H7 (cell line): ENCODE measurements at places on chromosomes 5 and 9. TPM values are rescaled to one million over a fixed set of nuclear protein-coding genes. Genes with fewer than 3 reads are reported as not detected.

ZNF883 gene
- total RNA-seq: 0.21 TPM in 1 of 2 replicates, not detected in the other

NTMT1 gene
- total RNA-seq: 71.2 and 80.5 TPM in 2 replicates

CTXN3 gene
- total RNA-seq: not detected in 2 replicates

OR1J2 gene
- not detected in 2 replicates for total RNA-seq

GRCh38 chr5:96870094-96871026, 5.9 kb upstream of the ERAP2 start:
- no peak for DNase-seq

- peak; percentile 8 for DNase-seq
These were observed 66.9 kb upstream of the SV2C start for GRCh38 chr5:76016258-76016657.

- no peak for DNase-seq
These were observed 44.2 kb upstream of the MAST4 start for GRCh38 chr5:66551945-66552344.

- no peak for DNase-seq
These were observed 68.4 kb downstream of the CFAP95 start for GRCh38 chr9:69888856-69889585.

GRCh38 chr9:18606846-18607245, 132.9 kb downstream of the ADAMTSL1 start:
- peak; percentile 20 for DNase-seq

DNA sequence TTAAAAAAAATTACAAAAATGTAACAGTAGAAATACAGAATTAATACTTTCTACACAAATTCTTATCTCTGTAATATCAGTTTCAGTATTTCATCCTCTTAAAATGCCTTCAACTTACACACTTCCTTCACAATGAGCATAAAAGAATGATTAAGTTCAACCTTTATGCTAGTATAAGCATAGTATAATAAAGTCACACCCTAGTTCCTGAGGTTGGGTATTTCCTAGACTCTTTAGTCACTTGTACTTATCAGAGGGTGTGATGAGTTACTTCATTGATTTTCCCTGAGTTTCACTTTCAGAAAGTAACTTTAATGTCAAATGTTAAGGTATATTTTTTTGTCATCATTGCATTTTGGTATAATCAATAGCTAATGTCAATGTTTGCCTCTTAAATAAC, 302.4 kb downstream of the PDE4D start:
- DNase-seq: no peak

DNA sequence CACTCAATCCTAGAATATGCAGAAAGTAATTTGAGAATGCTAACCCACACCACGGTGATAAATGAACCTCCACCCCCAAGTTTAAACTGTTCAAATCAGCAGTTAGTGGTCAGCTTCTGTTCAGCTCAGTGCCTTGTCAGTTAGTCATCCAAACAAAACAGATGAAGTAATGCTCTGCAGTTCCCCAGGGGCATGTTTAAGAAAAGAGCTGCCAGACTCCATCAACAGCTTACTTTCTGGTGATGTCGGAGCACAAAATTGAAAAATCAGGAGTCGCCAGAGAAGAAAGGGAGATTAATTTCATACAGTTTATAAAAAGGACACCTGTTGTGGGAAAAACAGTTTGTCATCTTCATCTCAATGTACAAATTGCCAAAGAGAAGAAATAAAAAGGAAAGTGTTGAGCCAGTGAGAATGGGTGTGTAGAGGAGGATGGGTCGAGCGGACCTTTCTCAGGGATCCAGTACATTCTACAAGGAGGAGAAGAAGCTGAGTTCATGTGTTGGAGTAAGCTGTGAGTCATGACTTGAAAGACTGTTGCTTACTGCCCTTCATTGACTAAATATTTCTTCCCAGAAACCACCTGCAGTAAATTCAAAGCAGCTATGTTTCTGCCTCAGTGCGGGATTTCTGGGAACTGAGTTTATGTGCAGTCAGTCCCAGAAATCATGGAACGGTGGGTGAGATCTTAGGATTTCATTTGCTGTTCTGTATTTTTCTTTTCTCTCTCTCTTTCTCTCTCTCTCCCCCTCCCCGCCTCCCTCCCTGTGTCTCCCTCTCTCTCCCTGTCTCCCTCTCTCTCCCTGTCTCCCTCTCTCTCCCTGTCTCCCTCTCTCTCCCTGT, 13.7 kb downstream of the TRIO start:
- DNase-seq: no peak

GRCh38 chr9:117992006-117992405, 287.8 kb downstream of the TLR4 start:
- DNase-seq: no peak

DNA sequence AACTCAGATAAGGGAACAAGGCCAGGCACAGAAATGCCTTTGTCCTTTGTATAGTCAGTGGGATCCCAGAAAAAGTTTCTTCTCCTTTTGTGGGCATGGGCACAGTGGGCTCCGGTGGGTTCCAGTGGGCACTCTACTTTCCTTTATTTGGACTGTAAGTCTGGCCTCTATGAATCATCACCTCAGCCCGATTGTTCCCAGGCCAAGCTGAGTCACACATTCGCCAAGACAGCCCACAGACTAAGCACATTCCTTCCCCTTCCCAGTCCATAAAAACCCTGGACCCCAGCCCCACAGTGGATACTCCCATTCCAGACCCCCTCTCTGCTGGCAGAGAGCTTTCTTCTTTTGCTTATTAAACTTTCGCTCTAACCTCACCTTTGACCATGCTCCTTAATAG, 165.0 kb downstream of the FBXL17 start:
- DNase-seq: no peak

DNA sequence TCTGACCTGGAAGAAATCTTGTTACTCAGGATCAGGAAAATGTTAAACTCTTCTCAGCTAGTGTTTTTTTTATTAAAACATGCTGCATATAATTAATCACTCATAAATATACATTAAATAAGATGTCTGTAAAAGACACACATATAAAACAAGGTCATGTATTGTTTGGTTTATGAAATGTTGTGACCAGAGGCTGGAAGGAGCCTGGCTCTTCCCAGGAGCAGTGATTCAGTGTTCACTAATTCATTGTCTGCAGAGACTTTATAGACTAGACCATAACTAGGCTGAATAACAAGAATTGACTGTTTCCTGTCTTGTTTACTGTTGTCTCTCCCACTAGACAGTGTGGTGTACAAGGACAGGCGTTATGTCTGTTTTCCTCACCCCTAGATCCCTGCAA, 49.1 kb upstream of the ANKRD55 start:
- DNase-seq: no peak

DNA sequence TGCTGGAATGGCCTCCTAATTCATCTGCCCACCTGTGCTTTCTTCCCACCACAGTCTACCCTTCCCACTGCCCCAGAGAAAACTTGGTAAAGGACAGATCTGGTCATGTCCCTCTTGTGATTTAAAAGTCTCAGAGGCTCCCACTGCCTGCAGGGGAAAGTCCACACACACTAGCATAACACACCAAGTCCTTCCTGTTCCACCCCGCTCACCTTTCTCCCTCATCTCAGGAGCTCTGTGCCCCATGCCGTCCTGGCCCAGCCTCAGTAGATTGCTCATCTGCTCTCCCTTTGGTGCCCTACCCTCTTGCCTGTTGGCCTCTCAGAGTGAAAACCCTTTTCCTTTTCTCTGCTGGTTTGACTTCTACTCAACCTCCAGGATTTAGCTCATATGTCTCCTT, 111.4 kb upstream of the MAP3K1 start:
- no peak for DNase-seq

- no peak for DNase-seq
These were observed 169.2 kb downstream of the MEF2C start for GRCh38 chr5:88713818-88714217.

DNA sequence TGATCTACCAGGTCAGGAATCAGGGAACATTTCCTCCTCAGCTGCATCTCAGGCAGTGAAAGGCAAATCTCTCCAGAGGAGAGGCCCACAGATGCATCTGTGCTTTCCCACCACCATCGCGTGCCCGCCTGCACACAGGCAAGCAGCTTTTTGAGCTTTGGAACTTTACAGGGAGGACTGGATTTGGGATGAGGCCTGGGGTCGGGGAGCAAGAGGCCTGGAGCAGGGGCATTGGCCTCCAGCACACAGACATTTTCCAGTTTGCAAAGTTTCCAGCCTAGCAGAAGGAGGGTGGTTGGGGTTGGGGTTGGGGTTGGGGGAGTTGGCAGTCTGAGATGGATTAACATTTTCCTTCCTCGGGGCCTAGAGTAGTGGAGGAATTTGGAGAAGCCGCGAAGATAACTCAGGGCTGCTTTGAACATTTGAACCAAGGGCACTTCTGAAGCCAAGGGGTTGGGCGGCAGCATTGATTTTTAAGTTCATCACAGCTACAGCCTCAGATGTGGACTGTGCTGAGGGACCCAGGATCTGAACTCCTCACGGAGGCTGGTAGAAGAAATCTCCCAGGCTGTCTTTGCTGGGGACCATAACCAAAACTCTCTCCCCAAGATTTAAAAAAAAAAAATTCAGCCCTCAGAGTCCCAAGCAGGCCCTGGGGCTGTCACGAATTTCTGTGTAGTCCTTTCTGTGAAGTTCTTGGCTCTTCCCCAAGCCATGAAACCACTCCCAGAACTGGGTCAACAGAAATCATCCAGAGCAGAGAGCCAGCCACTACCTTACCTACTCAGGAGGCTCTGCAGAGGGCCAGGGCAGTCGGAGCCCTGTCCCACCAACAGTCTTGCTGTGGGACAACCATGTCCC, 25.6 kb downstream of the C5orf15 start:
- no peak for DNase-seq

DNA sequence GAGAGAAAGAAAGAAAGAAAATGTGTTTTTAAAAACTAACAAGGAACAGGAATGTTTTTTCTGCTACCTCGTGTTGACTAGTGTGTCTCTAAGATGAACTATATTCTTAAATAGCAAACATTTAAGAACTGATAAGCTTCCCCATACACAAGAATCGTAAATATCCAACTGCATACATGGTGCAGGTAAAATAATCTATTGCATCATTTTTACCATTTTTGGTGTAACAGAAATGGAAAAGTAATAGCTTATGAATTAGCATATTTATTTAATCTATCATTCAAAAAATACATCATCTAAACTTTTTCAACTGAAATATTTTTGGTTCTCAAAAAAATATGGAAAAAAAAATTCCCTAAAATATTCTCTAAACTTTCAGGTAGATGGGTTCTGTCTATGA, 59.7 kb upstream of the RAD23B start:
- DNase-seq: no peak

GRCh38 chr5:32206053-32206452, 31.9 kb upstream of the GOLPH3 start:
- no peak for DNase-seq
